IPS DF 6.9 (cell line): ENCODE measurements at places on chromosomes 5 and 9.

DNA sequence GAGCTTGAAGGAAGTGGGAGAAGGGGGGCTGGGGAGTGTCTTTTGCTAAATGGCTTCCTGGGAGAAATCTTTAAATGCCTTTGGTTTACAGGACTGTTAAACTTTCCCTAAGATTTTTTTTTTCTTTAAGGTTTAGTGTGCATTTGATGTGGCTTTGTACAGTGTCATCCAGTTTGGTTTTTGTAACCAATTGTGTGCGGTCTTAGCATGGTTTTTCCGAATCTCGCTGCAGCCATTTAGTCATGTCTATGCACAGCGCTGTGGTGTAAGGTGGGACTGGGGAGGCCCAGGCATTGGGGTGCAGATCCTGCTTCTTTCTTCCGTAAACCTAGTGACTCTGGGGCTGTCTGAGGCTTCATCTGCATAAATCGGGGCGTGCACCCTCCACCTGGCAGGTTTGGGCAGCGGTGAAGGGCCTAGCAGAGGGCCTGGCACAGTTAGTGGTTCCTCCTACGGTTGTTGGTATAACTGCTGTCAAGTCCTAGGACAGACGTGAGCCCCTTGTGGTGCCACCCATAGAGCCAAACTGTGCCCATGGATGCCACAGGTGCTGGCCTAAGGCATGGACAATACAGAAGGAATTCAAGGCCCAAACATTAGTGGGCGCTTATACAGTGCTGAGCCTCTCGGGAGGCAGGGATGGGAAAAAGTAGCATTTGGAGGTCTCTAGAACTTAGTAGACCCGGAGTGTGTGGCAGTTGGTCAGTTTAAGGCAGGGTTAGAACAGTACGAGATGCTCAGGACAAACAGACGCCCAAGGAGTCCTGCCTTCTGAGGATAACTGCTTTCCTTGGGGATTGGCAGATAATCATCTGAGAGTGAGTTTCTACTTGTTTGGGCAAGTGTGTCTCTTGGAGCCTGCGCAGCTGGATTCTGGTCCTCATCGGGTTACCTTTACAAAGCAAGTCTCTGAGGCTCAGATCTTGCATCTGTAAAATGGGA, 1.5 kb downstream of the PRRC2B start:
- no peak for DNase-seq

GRCh38 chr9:21576331-21577189, 94.4 kb upstream of the IFNE start:
- DNase-seq: no peak

DNA sequence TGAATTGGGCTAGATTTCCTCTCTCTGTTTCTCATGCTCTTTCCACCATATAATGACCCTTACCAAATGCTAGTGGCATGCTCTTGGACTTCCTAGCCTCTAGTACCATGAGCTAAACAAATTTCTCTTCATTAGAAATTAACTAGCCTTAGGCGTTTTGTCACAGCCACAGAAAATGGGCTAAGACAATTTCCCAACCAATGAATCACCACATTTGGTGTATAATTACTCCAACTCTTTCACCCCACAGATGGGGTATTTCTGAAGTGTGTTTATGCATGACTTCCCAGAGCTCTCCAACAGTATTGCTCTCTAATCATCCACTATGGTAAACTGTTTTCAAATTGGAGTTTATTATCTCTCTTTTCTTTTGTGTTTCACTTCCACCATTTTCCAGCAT, 1041.1 kb upstream of the COX7C start:
- no peak for DNase-seq

GRCh38 chr9:111926421-111926875, 29.8 kb downstream of the UGCG start:
- no peak for DNase-seq
